Activated T-cell treated with anti-CD3 and anti-CD28 coated beads, Interleukin-2, amount 50 U/mL, for 1 hour (primary cell): ENCODE measurements at places on chromosomes 16 and 17.

DNA sequence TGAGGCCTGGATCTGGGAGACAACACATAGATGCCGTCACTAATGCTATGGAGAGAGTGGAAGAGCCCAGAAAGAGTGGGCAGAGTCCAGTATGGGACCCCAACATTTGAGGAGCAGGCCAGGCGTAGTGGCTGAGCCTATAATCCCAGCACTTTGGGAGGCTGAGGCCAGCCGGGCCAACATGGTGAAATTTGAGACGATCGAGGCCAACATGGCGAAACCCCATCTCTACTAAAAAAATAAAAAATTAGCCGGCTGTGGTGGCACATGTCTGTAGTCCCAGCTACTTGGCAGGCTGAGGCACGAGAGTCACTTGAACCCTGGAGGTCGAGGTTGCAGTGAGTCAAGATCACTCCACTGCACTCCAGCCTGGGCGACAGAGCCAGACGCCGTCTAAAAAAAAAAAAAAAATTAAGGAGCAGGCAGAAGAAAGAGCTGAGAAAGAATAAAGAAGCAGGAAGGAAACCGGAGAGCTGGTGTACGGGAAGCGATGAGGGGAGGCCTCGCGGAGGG lies 6.0 kb upstream of the DNAI2 start:
- DNase-seq: no peak

- no peak for DNase-seq
Measured at GRCh38 chr17:43085474-43085873, 39.7 kb downstream of the BRCA1 start.

DNA sequence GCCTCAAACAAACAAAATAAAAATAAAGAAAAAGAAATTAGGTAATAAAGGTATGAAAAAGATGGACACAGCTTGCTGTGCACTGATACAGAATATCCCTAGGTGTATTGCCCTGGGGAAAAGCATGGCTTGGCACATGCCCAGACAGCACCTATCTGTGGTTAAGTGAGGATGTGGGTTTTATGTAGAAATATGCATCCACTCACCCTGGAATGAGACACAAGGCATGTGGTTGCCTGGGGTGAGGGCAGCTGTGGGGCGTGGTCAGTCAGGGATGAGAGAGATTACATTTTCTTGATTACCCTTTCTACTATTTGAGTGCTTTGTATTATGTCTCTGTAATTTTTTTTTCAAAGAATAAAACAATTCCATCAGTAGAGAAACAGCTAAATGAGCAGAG lies 6.9 kb downstream of the PLLP start:
- DNase-seq: peak; percentile 45

GRCh38 chr17:13014801-13015200 lies 3.0 kb downstream of the ELAC2 start:
- no peak for DNase-seq

- DNase-seq: no peak
Measured at GRCh38 chr17:50274142-50274896, at the start of gene TMEM92. Gene TMEM92, plus strand, starts transcription at chr17:50274466. Its CDS starts 36 bp downstream, at chr17:50274502.
